ENCODE measurements at places on chromosomes 7 and 10.

DNA sequence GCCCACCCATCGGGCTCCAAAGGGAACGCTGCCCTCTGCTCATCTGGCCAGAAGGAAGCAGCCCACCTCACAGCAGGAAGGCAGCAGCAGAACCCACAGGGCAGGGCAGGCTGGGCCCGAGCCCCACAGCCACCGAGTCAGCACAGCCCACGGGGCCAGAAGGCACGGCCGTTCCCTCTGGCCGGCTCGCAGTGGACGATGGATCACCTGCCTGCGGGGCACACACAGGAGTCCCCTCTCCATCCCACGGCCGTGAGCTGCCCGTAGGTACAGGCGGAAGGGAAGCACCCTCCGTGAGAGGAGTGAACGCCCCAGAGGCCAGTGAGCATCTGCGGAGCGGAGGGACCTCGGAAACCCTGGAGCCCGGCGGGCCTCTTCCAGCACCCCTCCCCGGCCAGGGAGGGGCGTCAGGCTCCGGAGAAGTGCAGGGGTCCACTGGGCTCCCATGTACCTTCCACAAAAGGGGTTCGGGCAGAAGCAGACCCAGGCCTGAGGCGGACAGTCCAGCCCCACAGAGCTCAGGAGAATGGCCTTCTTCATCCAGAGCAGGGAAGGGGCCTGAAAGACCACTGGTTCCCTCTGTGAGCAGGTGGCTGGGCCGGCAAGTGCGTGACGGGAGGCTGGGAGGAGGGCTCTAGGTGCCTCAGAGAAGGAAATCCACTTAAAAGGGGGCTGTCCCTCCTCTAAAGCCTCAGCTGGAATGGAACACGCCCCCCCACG, 11.7 kb downstream of the NUDT1 start:
- DNase-seq = no peak

DNA sequence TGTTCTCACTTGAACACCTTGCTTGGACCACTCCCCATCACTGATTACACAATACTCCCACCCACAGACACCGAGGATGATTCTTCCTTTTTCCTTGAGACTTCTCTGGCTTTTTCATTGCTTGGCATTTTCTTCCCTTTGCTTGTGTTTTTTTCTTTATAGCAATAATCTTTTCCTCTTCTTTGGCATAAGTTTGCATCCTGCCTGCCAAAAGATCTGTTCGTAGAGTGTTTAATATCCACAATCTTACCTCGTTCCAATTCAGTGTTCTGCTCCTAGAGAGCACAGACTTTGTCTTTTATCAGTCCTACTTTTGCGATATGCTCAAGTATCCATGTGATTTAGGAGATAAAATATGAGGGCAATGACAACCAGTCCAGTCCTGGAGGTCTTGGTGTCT, 303.3 kb upstream of the CDC14C start:
- DNase-seq = no peak

GRCh38 chr10:87551326-87551725, 46.6 kb downstream of the MINPP1 start:
- DNase-seq = no peak

- DNase-seq = no peak
Observed at GRCh38 chr10:104113376-104113956, 8.5 kb upstream of the SFR1 start.

- no peak for DNase-seq
Observed at GRCh38 chr10:6027929-6028328, 34.2 kb downstream of the IL2RA start.

DNA sequence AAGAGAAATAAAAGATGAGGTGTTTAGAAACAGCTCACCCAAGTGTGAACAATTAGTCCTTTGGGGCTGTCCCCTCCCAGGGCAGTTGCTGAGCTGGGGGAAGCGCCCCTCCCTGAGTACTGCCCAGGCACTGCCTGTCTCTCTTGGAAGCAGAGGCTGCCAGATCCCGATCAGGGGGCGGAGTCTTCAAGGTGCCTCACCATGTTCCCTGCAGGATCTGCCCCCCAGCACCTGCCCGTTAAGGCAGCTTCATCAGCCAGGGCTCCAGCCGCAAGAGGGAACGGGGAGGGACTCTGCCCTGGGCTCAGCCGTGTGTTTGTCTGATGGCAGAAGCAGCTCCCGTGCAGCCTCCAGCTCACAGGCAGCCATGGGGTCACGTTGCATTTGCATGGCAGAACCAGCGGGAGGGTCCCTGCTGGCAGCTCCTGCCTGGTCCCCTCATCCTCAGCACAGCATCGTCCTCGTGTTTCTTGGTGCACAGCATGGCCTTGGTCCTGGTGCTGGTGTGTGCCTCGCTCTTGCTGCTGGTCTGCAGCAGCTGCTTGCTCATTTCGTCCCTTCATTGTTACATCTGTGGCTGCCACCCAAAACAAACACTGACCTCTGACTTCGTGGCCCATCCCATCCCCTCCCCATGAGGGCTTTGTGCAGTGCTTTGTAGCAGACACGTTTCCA, 10.7 kb upstream of the DPYSL4 start:
- no peak for DNase-seq

GRCh38 chr7:150313870-150314269, 9.3 kb upstream of the LRRC61 start:
- no peak for DNase-seq

DNA sequence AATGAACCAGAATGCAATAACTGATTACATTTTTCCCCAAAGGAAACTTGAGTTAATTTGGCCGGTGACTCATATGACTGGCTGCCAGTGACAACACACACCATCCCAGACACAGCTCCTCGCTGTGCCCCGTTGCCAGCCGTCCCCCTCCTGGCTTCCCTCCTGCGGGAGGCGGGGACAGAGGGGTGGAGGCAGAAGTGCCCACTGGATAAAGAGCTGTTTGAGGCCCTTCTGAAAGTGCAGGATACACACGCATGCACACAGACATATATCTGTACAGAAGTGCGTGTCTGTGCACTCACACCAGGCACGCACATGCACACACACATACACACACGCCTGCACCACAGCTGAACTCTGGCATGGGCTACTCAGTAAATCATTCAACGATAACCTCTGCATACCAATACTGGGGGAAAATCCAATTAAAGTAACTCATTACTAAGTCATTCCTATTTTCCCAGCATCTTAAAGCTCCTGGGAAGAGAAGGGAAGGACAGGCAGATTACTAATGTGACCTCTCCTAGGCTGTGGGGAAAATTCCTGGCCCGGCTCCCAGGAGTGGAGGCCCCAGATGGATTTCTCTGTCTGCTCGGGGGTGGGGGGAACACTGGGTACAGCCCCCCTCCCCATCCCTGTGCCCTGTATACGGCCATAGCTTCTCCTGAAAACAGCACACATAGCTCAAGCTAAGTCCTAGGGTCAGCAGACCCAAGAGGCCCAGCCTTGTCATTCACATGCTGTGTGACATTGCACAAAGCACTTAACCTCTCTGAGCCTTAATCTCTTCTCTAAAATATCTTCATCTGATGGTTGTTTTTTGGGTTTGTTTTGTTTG, 52.3 kb upstream of the MYL10 start:
- DNase-seq = no peak

All from cortex of kidney (tissue), 1 donor.